Motor neuron (in vitro differentiated cells): ENCODE measurements at places on chromosomes 6 and 20.

DNA sequence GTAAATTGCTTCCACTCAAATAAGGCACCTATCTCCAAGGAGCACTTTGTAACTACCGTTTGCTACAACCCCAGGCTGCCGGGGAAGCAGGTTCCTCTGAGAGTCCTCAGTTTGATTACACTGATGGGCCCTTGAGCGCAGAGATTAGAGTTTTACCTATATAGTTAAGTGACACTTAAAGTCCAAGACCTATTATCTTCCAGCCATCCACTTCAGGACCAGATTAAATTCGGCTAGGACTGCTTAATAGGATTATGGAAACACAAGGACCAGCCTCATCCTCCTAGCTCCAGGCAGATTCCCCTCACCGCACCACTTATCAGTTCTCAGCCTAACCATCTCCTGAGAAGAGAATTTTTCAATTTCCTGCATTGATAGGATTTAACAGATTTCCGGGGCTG lies 64.7 kb upstream of the TIAM2 start:
- no peak for ATAC-seq

- ATAC-seq, result no peak
Observed at GRCh38 chr6:122476131-122476530, 4.5 kb upstream of the SERINC1 start.

DNA sequence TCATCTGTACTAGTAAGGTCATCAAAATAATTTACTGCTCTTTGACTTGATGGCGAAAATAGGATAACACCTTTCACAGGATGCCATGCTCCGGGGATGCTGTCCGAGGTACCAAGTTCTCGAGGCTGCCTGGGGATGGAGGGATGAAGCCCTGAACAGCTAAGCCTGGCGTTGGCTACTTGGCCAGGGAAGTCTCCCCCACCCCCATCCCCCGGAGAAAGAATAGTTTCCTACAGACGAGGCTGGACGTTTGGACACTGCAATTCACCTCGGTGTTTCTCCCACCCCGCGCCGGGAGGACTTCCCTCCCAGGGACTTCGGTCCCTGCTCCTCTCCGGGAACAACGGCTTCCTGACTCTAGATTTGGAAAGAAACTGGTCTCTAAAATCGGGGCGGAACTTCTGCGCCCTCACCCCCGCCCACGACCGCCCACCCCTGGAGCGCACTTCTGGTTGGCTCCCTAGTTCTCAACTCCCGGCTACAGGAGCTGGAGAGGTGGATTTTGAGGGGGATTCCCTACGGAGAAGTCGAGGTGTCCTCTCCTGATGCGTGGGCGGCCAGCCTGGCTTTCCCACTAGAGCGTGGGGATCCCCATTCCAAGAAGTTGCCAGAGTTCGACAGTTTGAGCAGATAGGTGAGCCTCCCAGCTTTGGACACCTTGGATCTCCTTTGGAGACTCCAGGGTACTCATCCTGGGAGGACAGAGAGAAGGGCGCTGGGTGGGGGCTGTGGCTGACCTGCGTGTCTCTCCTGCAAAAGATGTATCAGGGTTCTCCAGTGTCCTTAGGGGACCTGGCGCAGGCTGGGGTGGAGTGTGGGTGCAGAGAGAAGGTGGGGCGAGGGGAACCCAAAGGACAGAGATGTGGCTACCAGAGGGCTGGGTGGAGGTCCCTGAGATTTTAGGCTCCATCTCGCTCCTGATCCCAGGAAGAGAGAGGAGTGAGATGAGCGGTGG lies 1.1 kb downstream of the PCSK2 start:
- no peak for ATAC-seq

DNA sequence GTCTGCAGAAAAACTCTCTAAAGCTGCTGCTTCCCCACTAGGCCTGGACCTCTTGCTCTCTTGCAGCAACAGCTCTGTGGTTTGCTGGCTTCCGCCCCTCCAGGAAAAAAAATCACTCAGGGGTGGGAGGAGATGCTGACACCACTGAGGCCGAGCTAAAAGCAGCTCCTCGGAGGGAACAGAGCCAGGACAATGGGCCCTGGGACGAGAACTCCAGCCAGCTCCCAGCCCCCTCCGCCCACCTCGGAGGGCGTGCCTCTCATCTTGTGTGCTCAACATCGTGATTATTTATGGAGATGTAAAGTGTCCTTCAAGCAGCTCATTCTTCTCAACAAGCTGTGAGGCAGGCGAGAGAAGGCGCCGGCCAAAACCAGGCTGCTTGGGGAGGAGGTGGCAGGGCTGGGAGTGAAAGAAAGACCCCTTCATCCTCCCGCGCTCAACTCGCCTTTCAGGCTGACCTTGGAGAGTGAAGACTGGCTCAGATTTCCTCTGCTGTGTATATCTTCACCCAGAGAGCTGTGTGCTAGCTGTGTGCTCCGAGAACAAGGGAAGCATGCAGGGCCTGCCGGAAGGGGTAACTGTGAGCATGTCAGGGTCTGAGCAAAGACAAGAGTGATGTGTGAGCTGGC lies 53.5 kb upstream of the LRFN2 start:
- peak; percentile 86 for ATAC-seq

- ATAC-seq, result no peak
Observed at GRCh38 chr6:49328051-49328744, 134.9 kb downstream of the MMUT start.

- no peak for ATAC-seq
Observed at GRCh38 chr20:57943291-57943690, 233.5 kb upstream of the PMEPA1 start.

DNA sequence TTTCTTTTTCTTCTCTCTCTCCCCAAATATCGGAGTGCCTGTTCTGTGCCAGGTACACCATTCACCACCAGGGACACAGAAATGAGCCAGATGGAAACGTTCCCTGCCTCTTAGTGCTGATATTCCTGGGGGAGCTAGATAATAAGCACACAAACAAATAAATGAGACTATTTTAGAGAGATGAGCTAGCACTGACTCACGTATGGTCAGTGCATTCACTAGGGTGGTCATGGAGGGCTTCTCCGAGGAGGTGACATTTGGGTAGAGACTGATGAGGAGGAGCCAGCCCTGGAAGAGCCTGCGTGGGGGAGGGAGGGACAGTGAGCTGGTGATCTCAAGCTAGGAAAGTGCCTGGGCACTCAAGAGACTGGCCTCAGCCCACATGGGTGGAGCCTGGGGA lies 252.3 kb upstream of the KCNG1 start:
- ATAC-seq, result no peak

- ATAC-seq, result peak; percentile 64
Observed at GRCh38 chr20:45993197-45993951, 15.3 kb upstream of the MMP9 start.

DNA sequence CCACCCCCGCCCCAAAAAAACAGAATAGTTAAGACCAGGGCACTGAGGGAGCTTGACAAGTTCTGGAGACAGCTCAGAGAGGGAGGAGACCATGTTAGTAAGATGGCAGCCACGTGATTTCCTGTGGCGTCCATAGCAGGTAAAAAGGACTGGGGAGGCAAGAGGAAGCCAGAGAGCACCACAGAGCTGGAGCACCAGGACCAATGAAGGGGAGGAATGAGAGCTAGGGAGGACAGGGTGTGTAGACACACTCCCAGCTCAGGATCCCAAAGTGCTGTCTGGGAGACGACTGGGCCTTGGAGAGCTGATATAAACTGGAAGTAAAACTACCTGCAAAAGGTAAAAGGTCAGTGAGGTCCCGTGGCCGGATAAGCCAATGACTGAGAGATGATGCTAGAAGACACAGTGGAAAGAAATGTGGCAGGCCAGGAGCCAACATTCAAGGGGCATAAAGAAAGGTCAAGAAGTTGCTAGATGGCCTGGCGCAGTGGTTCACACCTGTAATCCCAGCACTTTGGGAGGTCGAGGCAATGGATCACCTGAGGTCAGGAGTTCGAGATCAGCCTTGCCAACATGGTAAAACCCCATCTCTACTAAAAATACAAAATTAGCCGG lies 39.0 kb downstream of the SLC23A2 start:
- ATAC-seq, result no peak
